Brain (organoid and tissue), 16 donors: ENCODE measurements at places on chromosomes 7 and 10.
A peak's percentile ranks its signal among the peaks of the same experiment; 100 is the strongest.

- no peak for DNase-seq
Observed at GRCh38 chr10:4136121-4136520, 351.1 kb upstream of the KLF6 start.

- no peak for DNase-seq
Observed at GRCh38 chr7:38309555-38309954, 36.1 kb upstream of the TARP start.

- DNase-seq = no peak
Observed at GRCh38 chr7:127618775-127619174, 833 bp upstream of the PAX4 start.

GRCh38 chr10:47041396-47042198 lies 130.4 kb downstream of the PTPN20 start:
- DNase-seq = no peak

DNA sequence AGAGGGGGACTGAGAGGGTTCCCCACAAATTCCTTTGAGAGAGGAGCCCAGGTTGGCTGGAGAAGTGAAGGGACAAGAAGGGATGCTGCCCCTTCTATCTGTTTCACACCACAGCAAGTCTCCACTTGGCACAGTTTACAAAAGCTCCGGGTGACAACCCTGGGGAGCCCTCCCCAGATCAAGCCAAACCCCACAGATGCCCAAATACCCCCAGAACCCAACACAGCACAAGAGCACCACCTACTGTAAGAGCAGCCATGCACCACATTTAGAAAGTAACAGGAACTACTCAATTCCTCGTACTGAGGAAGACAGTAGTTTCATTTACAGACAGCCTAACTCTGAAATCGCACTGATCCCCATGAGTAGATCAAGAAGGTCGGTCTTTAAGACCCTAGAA lies 67.8 kb upstream of the ATP6V0A4 start:
- DNase-seq = no peak

DNA sequence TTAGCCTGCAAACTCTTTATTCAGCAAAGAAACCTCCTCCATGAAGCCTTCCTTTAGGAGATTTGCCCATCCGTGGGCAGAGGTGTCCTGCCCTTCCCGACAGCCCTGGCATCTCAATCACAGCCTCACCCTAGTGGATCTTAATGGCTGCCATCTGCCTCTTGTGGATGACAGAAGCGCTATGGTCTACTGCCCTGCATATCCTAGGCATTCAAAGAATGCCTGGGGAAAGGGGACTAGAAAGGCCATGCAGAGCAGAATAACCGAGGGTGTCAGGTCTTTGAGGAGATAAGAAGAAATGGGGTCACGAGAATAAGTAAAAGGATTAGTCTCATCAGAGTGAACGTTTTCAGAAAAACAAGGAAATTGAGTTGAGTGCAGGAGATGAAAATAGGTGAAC lies 57.7 kb upstream of the SPOCK2 start:
- DNase-seq = no peak

- no peak for DNase-seq
Observed at GRCh38 chr10:68604441-68604840, 44.3 kb downstream of the TET1 start.

GRCh38 chr7:121103579-121103978 lies 115.1 kb downstream of the CPED1 start:
- no peak for DNase-seq

DNA sequence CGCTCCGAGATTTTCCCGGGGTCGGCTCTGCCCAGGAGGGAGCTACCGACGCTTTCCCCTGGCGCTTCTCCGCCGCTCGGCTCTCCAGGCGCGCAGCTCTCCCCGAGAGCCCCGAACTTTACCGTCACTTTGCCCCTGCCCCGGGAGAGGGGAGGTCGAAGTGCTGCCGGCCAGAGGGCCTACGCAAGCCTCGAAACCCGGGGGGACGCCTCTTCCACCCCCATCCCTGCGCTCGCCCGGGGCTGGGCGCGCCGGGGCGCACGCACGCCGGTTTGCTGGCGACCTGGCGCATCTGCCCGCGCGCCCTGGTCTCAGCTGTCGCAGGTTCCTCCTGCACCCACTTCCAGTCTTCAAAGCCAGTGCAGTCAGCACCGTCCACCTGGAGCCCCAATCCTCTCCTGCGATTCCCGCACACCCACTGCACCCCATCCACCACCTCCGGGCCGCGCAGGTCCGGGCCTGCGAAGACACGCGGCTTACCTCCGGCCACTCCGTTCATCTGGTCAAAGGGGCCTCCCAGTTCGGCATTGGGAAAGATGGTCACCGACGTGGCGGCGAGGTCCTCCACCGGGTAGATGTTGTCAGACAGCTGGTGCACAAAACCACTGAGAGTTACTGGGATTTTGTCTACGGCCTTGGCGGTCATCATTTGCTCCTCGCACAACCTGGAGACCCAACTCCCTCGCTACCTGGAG lies 638 bp downstream of the EGR2 start:
- DNase-seq = no peak

GRCh38 chr10:128025437-128025836 lies 100.8 kb downstream of the MKI67 start:
- no peak for DNase-seq

GRCh38 chr7:137135654-137136350 lies 207.7 kb downstream of the PTN start:
- DNase-seq = no peak

DNA sequence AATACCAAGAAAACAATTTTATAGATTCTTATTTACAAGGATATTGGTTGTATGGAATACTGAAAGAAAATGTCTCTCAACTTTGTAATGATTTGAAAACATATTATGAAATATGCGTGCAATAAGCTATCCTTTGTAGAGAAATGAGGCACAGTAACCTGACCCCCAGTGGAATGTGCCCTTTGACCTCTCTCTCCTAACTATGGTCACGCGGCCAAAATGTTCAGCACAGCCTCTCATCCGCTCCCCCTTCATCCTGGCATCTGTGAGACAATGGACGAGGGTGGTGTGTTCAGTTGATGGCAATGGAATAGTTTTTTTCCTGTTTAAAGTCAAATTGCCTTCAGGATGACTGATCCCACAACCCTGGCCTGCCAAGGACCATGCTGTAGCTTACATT lies 13.3 kb downstream of the BEND7 start:
- no peak for DNase-seq

DNA sequence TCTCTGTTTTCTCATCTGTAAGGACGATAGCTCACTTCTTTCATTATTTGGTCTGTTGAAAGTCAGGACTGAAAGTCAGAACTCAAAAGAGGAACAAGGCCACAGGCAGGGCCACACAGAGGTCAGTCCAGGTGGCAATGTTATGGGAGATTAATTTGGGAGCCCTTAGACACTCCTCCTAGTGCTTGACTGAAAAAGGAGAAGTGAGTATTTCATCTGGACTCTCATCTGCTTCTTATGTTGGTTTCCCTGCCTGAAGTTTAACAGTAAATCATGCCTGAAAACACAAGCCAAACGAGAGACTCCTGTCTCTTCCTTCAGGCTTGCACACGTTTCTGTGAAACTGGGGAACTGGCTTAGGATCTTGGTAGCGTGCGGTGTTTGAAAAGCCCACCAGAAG lies 248.5 kb downstream of the BUB3 start:
- no peak for DNase-seq

- no peak for DNase-seq
Observed at GRCh38 chr7:69937097-69937496, 338.8 kb downstream of the AUTS2 start.

DNA sequence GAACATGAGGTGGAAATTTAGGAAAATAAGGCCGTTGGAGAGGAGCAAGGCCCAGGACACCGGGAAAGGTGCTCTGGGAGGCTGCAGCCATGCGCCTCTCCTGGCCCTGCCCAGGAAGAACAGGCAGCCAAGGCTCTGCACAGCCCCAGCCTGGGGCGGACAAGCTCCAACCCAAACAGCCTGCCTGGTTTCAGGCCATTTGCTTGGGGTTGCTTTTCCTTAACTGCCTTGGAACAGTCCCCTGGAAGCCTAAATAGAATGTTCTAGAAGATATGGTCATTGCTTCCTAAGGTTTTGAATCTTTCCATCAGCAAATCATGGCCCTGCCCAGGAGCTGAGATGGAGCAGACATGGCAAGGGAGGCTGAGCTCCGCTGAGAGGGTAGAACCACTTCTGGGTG lies 11.0 kb downstream of the VSTM4 start:
- DNase-seq = no peak

DNA sequence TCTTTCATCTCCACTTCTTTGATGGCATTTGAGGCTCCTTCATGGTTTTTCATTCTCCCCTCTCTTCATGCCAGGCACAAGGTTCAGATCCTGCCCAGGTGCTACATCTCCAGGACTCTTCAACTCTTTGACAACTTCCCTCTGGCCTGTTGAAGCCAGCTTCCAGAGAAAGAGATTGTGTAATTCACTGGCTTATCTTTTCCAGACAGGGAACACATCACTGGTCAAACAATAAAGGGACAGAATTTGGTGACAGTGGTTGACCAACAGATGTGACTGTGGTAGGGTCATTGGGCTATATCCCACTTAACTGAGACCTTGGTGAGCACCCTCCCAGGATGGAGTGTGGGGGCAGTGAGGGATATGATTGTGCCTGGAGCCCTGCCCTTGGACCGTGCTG lies 111.4 kb upstream of the AGK start:
- no peak for DNase-seq

- no peak for DNase-seq
Observed at GRCh38 chr7:96558093-96558492, 151.6 kb downstream of the SEM1 start.

DNA sequence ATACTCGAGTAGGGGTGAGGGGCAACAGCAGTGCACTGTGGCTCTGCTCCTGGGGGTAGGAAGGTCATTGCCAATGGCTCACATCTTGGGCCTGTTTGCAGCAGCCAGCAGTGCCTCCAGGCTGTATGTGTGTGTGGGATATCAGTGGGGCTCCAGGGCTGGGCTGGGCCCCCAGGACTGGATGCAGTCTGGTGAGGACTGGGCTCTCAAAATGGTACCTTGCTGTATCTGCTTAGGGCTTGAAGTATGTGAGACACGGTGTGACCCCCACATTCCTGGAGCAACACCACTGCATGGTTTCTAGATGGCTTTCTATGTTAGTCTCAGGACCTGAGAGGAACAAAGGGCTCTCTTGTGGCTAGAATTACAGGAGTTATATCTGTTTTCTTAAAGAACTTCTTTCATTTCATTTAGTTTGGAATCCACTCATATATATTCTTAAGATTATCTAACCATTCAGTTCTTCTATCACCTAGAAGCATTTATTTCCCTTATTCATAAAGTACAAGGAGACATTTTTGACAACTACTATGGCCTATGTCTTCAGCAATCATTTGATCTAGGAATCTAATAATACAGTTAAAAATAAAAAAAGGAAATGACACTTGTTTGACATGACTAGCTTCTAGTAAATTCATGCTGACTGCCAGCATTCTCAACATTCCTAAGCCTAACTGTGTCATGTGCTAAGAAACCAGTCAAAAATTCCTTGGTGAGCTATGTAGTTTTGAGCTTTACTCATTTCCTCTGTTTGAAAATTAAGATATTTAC lies 443.2 kb upstream of the SEMA3A start:
- DNase-seq = no peak

DNA sequence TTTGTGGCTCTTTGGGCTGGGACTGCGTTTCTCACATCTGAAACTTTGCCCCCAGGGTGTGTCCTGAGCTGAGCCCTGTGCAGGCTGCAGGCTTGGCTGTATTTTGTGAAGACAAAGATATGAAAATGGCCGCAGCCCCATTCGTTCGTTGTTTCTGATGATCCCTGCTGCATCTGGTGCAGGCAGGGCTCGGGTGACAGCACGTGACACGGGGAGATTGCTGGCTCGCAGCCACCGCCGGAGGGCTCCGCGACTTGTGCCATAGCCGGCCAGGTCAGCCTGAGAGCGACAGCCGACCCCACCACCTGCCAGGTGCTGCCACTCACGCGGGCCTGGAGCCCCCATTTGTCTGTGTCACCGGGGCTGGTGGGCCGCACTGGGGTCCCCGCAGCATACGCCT lies 81.3 kb downstream of the ZRANB1 start:
- DNase-seq = peak; percentile 72

GRCh38 chr10:100022403-100022802 lies 12.7 kb upstream of the DNMBP start:
- no peak for DNase-seq

DNA sequence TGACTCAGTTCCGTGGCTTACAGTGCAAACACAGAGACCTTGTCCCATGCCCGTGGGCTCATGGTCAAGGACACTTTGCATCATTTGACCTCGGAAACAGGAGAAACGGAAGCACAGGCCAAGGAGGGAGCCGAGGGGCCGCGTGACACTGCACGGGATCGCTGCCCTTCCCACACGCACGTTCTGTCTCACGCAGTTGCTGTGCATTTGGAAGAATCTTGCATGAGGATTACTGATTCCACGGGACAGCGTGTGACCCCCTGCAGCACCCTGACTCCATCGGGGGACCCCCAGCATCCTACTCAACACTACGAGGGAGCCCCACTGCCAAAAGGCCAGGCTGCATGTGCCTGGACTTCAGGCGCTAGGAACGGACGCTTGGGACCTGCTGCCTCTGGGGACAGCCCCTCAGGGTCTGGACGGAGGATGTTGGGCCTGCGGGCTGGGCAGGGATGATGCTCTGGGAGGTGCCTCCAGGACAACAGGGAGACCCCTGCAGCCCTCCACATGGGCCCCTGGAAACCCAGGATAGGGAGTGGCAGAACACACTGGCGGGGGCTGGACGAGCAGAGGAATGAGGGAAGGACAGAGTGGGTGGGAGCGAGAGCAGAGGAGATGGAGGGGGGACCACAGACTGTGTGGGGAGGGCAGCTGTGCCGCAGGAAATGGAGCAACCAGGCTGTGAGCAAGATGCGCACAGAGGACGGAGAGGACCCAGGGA lies 222.2 kb downstream of the DNAJB6 start:
- no peak for DNase-seq

DNA sequence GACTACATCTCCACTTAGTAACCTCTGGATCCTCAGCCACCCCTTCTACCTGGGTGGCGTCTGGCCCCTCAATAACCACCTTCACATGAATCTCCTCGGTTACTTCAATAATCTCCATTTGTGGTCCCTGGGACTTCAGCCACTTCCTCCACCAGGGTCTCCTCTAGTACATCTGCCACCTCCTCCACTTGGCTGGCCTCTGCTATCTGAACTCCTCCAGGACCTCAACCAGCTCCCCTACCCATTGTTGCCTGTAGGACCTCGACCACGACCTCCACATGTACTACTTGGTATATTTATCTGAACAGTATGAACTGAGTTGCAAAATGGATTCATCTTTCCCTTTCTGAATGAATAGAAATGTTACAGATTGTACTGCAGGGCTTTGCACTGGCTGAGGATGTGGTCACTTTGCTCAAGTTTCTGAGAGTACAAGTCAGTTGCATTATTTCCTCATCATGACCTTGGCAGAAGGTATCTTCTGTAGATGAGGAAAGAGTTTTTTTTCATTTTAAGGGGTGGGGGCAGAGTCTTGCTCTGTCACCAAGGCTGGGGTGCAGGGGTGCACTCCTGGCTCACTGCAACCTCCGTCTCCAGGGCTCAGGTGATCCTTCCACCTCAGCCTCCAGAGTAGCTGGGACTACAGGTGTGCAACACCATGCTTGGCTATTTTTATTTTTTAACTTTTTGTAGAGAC lies 36.0 kb downstream of the MAT1A start:
- no peak for DNase-seq

- no peak for DNase-seq
Observed at GRCh38 chr10:114070710-114071109, 27.0 kb downstream of the ADRB1 start.
